Calu3 (cell line): ENCODE measurements at places on chromosomes 16 and 17. TPM values are rescaled to one million over a fixed set of nuclear protein-coding genes. Genes with fewer than 3 reads are reported as not detected.

Gene C16orf89
- total RNA-seq, result not detected in 2 replicates

Gene OTOP2
- total RNA-seq, result not detected in 2 replicates

Gene ITGA2B
- total RNA-seq, result 1.2 and 1.6 TPM in 2 replicates

Gene MILR1
- total RNA-seq, result 4.9 and 7.6 TPM in 2 replicates

Gene HP
- not detected in 2 replicates for total RNA-seq

Gene MYH8
- total RNA-seq, result not detected in 2 replicates

- no peak overlapping the region for H3K27ac ChIP-seq
- H3K4me1 ChIP-seq, result no peaks in the 10 kb centered on the region
- DNase-seq, result no peak
- no peak overlapping the region for H3K4me3 ChIP-seq
- H3K36me3 ChIP-seq, result peaks cover 6% of the 10 kb centered on the region
Measured at GRCh38 chr16:11038777-11039176, 94.4 kb downstream of the CLEC16A start.

DNA sequence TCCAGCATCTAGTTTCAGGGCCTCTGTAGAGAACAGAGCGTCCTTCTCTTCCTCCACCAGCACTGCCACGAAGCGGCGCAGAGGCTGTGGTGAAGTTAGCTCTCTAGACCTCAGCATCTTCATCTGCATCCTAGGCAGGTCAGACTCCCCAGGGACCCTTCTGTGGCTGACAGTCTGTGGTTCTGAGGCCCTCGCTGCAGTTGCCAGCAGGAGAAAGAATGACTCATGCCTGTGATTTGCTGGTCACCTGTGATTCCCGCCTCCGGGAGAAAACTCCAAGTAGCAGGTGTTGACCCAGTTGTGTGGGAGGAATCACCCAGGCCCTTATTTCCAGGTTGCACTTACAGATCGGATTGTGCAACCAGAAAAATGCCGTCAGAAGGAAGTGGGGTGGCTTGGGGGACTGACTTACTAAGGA, 117.3 kb upstream of the CACNG5 start:
- peaks cover 29% of the 10 kb centered on the region for H3K36me3 ChIP-seq
- DNase-seq, result peak; percentile 33
- H3K27ac ChIP-seq, result no peak overlapping the region
- H3K4me1 ChIP-seq, result peaks cover 21% of the 10 kb centered on the region
- H3K27me3 ChIP-seq, result no peaks in the 10 kb centered on the region

DNA sequence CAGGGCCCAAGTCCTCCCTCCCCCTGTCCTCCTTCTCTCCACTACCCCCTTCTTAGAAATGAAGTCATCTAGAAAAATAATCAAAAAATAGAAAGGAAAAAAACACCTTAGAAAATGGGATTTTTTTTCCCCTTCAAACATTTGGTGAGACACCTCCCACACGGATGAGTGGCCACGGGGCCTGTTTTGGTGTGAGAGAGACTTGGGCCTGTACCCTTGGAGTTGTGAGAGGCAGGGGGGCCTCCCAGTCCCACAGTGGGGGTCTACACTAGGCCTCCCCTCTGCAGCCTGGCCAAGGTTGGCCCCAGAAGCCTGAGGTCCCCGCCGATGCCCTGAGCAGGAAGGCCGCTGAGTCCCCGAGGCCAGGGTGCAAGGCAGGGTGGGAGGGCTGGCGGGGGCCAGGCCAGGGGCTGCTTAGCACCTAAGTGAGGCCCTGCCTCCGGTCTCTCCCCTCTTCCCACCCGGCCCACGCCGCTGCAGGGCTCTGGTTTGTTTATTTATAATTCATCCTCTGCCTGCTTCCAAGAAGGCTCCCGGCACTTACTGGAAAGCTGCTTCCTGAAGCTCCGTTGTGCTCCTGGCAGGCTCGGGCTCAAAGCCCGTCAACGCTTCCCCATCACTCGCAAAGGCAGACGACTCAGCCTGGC, 26.4 kb downstream of the NPTX1 start:
- no peak overlapping the region for H3K4me3 ChIP-seq
- H3K27ac ChIP-seq, result no peak overlapping the region
- no peaks in the 10 kb centered on the region for H3K4me1 ChIP-seq
- H3K27me3 ChIP-seq, result no peaks in the 10 kb centered on the region

DNA sequence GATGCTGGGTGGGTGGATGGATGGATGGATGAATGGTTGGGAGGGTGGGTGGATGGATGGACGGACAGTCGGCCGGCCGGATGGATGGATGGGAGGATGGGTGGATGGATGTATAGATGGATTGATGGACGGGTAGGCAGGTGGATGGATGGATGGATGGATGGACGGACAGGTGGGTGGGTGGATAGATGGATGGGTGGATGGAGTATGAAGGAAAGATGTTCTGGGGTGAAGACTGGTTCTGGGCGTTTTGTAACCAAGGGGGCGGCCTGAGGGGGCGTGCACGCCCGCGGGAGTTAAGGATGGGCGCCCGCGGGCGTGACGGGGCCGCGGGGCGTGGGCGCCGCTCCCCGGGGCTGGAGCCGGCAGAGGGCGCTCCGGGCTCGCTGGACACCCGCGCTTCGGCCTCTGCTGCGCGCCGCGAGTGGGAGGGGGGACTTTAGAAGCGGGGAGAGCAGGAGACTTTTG, at the start of gene NECAB2:
NECAB2 (plus strand) TSS at position 407 of the 468 bp plus-strand sequence. CDS start 405 bp downstream, outside the sequence.
- H3K36me3 ChIP-seq, result peaks cover 26% of the 10 kb centered on the region
- H3K4me1 ChIP-seq, result no peaks in the 10 kb centered on the region
- peaks cover 49% of the 10 kb centered on the region for H3K27me3 ChIP-seq
- H3K27ac ChIP-seq, result peak within 1 kb of the TSS; percentile 52
- peak; percentile 72 for DNase-seq

DNA sequence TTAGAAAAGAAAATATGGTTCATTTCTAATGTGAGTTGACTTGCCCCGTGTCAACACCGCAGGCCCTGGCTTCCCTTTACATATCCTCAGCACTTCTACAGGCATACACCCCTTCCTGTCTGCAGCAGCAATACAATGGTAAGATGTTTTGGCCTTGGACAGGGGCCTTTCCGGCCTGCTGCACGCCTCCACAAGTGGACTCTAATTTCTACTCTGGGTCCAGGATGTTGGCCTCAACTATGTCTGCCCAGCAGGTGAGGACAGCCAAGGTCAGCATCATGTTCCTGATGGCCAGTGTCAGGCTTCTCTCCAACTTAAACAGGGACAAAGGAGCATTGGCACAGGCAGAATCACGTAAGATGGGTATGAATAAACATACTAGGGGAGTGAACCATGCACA, 11.0 kb downstream of the C17orf67 start:
- H3K4me1 ChIP-seq, result peaks cover 12% of the 10 kb centered on the region
- no peak overlapping the region for H3K27ac ChIP-seq
- H3K27me3 ChIP-seq, result no peaks in the 10 kb centered on the region

GRCh38 chr17:32142857-32143526, 690 bp downstream of the RHOT1 start:
- peak; percentile 77 for DNase-seq
- peak overlapping the region; percentile 97 for H3K4me3 ChIP-seq
- no peaks in the 10 kb centered on the region for H3K27me3 ChIP-seq
- H3K4me1 ChIP-seq, result no peaks in the 10 kb centered on the region
- peaks cover 18% of the 10 kb centered on the region for H3K36me3 ChIP-seq

GRCh38 chr16:75402159-75402820, 31.0 kb downstream of the CFDP1 start:
- peaks cover 22% of the 10 kb centered on the region for H3K36me3 ChIP-seq
- H3K4me1 ChIP-seq, result no peaks in the 10 kb centered on the region
- H3K27ac ChIP-seq, result no peak overlapping the region
- no peak for DNase-seq

- no peaks in the 10 kb centered on the region for H3K27me3 ChIP-seq
- H3K36me3 ChIP-seq, result peaks cover 19% of the 10 kb centered on the region
- DNase-seq, result peak; percentile 23
- peaks cover 9% of the 10 kb centered on the region for H3K4me1 ChIP-seq
- H3K27ac ChIP-seq, result peak overlapping the region; percentile 98
Measured at GRCh38 chr17:49193513-49194296, 16.7 kb downstream of the GNGT2 start.

GRCh38 chr17:82343560-82343959, 10.0 kb upstream of the SECTM1 start:
- H3K36me3 ChIP-seq, result peaks cover 12% of the 10 kb centered on the region
- DNase-seq, result no peak
- H3K4me1 ChIP-seq, result peaks cover 21% of the 10 kb centered on the region
- H3K27ac ChIP-seq, result no peak overlapping the region
- peaks cover 6% of the 10 kb centered on the region for H3K27me3 ChIP-seq

DNA sequence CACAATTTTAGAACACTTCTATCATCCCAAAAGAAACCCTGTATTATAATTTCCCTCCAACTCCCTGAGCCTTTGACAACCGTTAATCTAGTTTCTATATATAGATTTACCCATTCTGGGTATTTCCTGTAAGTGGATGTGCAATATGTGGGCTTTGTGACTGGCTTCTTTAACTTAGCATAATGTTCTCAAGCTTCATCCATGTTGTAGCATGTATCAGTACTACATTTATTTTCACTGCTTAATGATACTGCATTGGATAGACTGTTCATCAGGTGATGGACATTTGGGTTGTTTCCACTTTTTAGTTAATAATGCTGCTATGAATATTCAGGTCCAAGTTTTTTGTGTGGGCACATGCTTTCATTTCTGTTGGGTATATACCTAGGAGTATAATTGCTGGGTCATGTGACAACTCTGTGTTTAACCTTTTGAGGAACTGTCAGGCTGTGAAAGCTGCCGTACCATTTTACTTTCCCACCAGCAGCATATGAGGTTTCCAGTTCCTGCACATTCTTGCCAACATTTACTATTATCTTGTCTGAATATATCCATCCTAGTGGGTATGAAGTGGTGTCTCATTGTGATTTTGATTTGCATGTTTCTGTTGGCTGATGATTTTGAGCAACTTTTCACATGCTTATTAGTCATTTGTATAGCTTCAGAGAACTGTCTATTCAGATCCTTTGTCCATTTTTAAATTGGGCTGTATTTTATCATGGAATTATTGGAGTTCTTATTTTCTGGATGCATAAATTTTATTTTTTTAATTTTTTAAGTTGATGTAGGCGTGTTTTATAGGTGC, 16.4 kb downstream of the REXO5 start:
- H3K36me3 ChIP-seq, result no peaks in the 10 kb centered on the region
- DNase-seq, result no peak
- no peaks in the 10 kb centered on the region for H3K4me1 ChIP-seq
- H3K4me3 ChIP-seq, result no peak overlapping the region
- no peaks in the 10 kb centered on the region for H3K27me3 ChIP-seq

DNA sequence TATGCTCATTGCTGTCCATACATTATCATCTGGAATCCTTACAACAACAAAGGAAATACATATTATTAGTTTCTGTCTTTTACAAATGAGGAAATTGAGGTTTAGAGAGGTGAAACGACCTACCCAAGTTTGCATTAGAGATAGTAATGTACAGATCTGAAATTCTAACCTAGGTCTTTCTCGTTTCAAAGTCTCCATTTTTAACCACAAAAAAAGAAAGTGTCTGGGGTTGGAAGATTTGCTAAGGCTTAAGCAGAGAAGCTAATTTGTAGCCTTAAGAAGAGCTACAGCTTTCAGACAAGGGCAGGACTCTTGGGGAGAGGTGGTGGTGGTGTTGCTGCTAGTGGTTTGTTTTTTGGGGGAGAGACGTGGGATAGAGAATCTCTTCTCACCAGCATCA, 19.2 kb downstream of the CIITA start:
- DNase-seq, result no peak
- no peak overlapping the region for H3K4me3 ChIP-seq
- H3K4me1 ChIP-seq, result peaks cover 10% of the 10 kb centered on the region
- H3K27me3 ChIP-seq, result no peaks in the 10 kb centered on the region
- H3K27ac ChIP-seq, result no peak overlapping the region
